Activated CD4-positive, alpha-beta memory T cell treated with anti-CD3 and anti-CD28 coated beads for 36 hours (primary cell): ENCODE measurements at places on chromosomes 12 and 14. TPM values are rescaled to one million over a fixed set of nuclear protein-coding genes. Genes with fewer than 3 reads are reported as not detected.

Gene ARMH4
- total RNA-seq: not detected

DNA sequence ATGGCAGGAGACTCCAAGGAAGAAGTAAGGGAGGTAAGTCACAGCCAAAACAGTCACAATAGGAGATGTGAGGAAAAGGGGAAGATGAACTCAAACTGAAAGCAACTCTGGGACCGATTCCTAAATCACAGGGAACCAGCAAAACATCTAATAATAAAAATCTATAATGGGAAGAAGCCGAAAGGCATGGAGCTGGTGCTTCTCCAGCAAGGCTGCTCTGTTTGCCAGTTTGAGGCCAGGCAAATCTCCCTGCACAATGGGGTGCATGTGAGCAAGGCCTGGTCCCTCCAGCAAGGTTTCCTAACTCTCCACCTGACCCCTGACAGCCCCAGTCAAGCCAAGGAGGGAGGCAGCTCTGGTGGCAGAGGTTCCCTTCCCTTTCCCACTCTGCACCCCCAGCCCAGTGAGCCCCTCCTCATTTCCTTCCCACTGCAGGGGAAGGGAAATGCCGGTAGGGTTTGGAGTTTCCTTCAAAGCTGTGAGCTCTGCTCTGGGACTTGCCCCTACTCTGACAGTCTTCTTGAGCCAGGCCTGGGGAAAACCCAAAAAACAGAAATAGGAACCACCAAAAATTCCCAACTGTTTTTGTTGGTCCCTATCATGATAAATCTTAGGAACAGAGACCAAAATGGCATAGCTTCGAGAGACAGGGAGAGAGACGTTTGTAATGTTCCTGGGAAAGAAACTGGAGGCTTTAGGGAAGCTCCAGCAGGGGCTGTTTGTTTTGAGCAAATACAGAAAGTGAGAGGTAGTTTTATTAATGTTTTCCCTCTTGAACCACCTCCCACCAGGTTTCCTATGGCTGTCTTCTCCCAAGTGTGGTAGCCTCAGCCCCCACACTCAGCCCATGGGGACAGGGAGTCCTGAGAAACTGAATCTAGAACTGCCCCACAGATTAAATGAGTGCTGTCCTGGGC lies 34.6 kb downstream of the FMNL3 start:
- H3K36me3 ChIP-seq: no peaks in the 10 kb centered on the region
- H3K27me3 ChIP-seq: no peaks in the 10 kb centered on the region
- no peak for DNase-seq
- peak overlapping the region; percentile 94 for H3K27ac ChIP-seq
- peaks cover 86% of the 10 kb centered on the region for H3K4me1 ChIP-seq

- H3K36me3 ChIP-seq: no peaks in the 10 kb centered on the region
- no peaks in the 10 kb centered on the region for H3K4me1 ChIP-seq
- DNase-seq: no peak
- H3K27ac ChIP-seq: no peak overlapping the region
- H3K27me3 ChIP-seq: no peaks in the 10 kb centered on the region
- no peak overlapping the region for H3K4me3 ChIP-seq
These were observed 483.7 kb downstream of the MDGA2 start for GRCh38 chr14:47191700-47192099.

DNA sequence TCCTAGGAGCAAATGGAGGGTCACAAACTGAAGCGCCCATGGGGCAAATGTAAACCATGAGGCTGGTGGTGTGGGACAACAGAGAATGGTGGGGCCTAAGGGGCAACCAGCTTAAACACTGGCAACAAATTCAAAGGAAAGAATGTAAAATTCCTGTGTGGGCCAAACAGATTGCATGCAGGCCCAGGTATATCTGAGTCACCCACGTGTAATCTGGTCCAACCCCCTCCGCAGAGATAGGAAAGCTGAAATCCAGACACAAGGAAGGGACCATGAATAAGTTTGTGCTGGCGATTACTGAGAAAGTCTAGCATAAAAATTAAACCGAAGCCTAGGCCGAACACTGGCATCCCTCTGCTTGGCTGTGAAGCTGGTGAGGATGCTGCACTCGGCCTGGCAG lies 71.6 kb downstream of the ITPK1 start:
- H3K27ac ChIP-seq: no peak overlapping the region
- H3K4me1 ChIP-seq: peaks cover 10% of the 10 kb centered on the region
- no peak overlapping the region for H3K4me3 ChIP-seq
